Muscle of leg (tissue), 16 donors: ENCODE measurements at places on chromosomes 11 and 22. TPM values are rescaled to one million over a fixed set of nuclear protein-coding genes. Genes with fewer than 3 reads are reported as not detected.

GRCh38 chr11:65258988-65259387 is 2.8 kb upstream of the POLA2 start:
- no peak for DNase-seq

The MAPK8IP1 gene
- polyA plus RNA-seq, result 44.8 TPM

DNA sequence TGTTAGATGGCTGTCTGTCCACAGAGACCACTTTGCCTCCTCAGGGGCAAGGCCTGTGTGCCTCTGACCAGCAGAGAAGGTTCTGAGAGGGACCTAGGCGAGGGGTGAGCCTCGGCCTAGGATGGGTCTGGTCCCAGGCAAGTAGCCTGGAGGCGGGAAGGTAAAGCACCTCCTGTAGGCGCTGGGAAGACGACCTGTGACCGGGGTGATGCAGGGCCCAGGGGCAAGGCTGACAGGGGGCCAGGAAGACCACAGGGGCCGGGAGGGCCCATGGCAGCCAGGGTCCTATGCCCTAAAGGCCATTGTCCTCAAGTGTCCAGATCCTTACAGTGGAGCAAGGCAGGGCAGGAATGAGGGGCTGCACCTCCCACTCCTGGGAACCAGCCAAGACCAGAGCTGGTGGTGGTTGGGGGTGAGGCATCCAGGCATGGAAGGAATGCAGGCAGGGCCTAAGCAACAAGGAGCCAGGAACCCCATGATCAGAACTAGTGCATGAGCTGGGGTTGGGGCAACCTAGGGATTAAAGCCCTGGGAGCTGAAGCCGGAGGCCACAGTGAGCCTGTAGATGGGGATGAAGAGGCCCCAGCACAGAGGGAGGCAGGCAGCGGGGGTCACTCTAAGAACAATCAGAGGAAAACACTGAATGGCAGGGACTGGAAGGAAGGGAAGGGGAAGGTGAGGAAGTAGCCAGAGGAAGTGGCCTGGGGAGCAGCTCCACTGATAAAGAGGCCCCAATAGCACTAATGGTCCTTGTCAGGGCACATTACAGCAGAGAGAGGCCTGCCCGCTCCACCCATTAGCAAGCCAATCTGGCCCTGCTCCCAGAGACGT is 32.9 kb upstream of the KLHL35 start:
- DNase-seq, result no peak

DNA sequence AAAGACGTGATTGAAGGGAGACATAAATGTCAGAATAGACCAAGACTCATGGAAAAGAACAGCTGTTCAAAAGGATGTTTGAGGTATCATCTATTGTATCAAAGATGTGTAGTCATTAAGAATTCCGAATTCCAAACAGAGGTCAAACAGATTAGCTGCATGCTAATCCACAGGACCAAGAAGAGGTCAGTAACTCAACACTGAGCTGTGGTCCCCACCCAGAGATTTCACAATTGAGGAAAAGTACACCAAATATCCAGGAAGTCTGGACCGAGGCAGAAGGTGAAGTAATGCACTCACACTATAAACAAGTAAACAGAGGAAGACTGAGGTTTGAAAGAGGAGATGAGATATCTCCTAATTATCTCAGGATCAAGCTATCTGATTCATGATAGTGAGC is 29.6 kb upstream of the OR5P2 start:
- DNase-seq, result no peak

The CD3G gene
- polyA plus RNA-seq, result 0.37 TPM

The LMNTD2 gene
- 0.36 TPM for polyA plus RNA-seq

DNA sequence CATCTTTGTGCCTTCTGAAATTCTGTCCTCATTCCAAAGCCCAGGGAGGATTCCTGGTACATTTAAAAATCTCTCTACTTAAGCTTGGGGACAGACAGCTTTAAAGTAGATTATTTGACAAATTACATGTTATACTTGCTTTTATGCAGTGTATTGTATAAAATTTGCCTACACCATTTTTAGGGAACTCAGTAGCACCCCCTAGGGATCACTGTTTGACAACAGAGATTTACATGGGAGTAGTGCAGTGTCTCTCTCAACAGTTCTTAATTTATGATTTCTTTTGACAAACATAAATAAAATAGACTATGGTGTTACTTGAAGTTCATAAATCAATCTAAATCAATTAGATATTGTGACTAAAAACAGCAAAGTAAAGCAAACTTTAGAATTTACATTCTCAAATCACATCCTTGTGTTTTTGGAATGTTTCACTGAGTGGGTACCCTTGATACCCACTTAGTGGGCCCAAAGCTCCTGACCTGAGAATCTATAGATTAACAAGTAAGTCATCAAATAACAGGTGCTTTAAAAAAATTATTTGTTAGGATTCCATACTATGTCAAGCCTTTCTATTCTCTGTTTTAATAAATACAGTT is 428.8 kb downstream of the DYNC2H1 start:
- DNase-seq, result no peak

The FGF4 gene
- polyA plus RNA-seq, result 10.5 TPM

The KCNJ1 gene
- polyA plus RNA-seq, result 0.08 TPM

DNA sequence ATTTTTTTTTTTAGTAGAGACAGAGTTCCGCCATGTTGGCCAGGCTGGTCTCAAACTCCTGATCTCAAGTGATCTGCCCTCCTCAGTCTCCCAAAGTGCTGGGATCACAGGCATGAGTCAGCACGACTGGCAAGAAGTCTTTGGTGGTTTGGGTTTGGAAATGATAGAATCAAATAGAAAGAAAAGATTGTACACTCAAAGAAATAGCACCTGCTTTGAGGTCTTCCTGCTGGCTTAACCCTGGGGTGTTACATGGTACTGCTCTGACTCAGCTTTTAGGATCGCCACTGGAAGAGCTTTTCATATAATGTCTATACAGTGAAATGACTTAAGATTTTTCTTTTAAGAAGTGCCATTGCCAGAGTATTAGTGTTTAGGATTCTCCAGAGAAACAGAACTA is 50.2 kb downstream of the JAM3 start:
- no peak for DNase-seq

GRCh38 chr11:67611704-67612587 is 5.2 kb downstream of the NDUFV1 start:
- DNase-seq, result no peak

- no peak for DNase-seq
These were observed 99.4 kb downstream of the PDE2A start for GRCh38 chr11:72574548-72575460.

DNA sequence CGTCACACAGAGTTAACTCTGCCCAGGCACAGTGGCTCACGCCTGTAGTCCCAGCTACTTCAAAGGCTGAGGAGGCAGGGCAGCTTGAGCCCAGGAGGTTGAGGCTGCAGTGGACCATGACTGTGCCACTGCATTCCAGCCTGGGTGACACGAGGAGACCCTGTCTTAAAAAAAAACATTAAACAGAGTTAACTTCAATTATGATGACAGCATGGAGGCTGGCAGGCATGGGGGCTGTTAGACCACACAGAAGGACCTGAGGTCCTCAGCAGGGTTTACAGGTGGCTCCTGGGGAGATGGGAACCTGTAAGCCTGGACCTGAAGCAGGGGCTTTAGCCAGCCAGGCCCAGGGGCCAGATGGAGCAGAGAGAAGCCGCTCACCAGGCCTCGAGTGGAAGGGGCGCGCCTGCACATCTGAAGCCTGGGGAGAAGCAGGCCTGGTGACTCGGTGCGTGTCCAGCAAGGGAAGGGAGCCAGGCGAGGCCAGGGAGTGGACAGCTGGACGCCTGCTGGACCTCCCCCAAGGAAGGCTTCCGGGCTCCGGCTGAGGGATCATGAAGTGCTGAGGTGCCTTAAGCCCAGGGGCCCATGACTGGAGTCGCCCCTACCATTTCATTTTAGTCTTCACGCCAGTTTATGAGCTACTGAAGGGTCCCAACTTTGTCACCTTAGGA is 25.3 kb downstream of the RPUSD4 start:
- peak; percentile 75 for DNase-seq

The CD6 gene
- 0.99 TPM for polyA plus RNA-seq

The MMP7 gene
- not detected for polyA plus RNA-seq

DNA sequence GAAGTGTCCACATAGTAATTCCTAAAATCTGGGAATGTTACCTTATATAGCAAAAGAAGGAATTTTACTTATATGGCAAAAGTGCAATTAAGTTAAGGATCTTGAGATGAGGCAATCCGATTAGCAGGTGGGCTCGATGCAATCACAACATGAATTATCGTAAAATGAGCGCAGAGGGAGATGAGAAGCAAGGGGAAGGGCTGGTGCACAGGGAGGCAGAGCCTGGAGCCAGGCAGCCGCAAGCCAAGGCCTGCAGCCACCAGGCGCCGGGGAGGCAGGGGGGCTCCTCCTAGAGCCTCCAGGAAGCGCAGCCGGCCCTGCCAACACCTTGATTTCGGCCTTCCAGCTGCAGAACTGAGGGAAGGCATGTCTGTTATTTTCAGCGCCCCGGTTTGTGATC is 85.7 kb downstream of the CELSR1 start:
- DNase-seq, result no peak

The OR10A4 gene
- polyA plus RNA-seq, result not detected

DNA sequence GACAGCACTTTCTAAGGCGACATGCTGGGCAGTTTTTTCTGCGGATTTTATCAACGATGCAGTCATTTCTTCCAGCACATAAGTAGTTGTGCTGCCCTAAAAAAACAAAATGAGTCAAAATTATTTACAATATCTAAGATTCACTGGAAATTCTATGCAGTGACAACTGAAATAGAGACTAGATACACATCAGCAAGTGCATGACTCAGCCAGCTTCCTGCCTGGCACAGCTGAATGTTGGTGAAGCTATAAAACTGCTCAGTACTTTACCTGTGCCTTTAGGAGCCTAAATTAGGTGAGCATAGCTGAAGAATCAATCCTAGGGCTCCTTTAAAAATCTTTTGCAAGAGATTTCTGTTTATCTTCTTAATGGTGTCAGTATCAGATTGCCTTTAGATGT is 37.8 kb downstream of the PGR start:
- no peak for DNase-seq

The GPR137 gene
- polyA plus RNA-seq, result 25.2 TPM

GRCh38 chr11:8809939-8810539 is 101.0 kb upstream of the AKIP1 start:
- peak; percentile 85 for DNase-seq

The ALG8 gene
- polyA plus RNA-seq, result 25.2 TPM

GRCh38 chr11:126281245-126281644 is 1.6 kb upstream of the TIRAP start:
- no peak for DNase-seq

DNA sequence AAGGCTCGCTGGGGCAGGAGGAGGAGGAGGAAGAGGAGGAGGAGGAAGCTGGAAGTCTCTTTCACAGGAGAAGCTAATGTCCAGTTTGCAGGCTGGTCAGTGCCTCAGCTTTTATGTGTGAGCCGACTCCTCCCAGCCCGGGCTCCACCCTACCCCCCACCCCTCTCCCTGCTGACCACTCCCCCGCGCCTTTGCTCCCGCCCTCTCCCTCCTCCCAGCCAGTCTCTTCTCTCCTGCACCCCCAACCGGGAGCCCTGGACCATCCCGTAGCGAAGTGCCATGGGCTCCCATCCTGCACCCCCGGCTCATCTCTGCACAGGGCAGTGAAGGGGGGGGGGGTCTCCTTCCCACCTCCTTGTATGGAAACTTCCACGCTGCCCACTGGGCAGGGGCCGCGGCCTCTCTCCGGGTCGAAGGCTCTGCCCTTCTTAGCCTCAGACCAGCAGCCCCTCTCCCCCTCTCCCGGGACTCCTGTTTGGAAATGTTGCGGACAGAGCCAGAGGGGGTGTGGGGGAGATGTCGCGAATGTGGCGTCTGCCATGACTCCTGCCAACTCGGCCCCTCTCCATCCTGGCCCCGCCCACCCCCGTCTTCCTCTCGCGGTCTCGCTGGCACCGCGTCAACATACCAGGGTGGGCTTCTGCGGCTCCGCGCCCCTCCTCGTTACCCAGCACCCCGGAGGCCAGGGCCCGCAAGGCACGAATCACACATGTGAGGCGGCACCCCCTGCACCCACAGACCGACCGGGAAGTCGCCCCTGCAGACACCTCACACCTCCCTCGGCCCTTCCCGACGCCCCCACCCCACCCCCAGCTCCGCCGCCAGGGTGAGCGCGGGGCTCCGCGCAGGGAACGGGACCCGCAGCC is 1.8 kb downstream of the IGF2 start:
- peak; percentile 95 for DNase-seq

DNA sequence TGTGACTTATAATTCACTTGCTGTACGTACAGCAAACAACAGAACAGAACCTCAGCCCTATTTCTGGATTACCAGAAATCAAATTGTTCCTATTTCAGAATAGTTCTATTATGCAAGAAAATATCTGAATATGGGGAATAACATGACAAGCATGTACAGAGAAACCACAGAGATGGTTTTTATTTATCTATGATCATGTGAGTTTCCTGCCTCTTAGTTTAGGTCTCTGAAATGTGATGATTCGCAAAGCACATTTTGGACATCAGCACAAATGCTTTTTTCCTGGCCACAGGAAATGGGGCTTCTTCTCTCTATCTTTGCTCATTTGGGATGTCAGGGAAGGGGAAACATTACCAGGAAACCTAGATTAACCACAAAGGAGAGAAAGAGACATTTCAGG is 266.7 kb upstream of the CTSC start:
- peak; percentile 71 for DNase-seq

DNA sequence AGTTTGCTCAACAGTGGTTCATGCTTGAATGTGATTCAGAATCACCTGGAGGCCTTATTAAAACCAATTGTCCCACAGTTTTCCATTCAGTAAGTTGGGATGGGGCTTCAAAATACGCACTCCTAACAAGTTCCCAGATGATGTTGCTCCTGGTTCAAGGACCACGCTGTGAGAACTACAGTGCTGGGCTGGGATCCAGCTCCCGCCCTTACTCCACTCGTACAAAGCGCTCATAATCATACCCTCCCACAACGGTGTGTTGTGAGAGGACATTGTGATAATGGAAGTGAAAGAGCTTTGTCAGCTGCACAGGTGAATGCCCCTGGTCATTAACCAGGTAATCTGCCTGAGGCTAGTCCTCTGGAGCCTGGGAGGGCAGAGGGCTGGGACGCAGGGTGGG is 1.3 kb upstream of the CD82 start:
- peak; percentile 51 for DNase-seq

- DNase-seq, result no peak
These were observed 30.4 kb downstream of the SLC22A12 start for GRCh38 chr11:64621283-64622019.

The OR52E8 gene
- polyA plus RNA-seq, result not detected

GRCh38 chr11:72058416-72059034 is 21.8 kb downstream of the NUMA1 start:
- peak; percentile 63 for DNase-seq

DNA sequence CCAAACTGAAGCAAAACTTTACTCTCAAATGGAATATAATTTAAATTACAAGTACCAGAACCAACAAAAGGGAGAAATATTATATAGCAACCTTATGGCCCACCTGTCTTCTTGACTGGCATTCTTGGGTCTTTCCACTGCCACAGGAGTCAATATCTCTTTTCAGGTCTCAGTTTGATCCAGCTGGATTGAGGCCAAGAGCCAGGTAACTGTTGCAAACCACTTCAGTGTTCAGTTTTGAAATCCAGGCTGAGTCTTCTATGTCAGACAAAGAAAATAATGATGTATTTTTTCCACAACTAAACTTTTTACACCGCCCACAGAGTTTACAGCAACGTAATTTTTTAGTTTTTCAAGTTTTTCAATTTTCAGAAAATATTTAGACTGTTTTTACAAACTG is 648 bp downstream of the DLG2 start:
- peak; percentile 23 for DNase-seq
